ENCODE measurements at places on chromosomes 4 and X.

DNA sequence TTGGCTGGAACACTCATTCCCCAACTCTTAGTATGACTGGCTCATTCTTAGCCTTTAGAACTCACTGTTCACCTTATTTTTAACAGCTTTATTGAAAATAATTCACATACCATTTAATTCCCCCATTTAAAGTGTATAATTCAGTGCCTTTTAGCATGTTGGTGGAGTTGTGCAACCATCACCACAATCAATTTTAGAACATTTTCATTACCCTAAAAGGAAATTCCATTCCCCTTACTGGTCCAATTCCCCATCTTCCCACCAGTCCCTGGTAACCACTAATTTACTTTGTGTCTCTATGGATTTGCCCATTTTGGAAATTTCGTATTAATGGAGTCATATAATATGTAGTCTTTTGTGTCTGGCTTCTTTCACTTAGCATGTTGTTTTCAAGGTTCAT is 19.7 kb downstream of the NHSL2 start:
- DNase-seq: no peak

DNA sequence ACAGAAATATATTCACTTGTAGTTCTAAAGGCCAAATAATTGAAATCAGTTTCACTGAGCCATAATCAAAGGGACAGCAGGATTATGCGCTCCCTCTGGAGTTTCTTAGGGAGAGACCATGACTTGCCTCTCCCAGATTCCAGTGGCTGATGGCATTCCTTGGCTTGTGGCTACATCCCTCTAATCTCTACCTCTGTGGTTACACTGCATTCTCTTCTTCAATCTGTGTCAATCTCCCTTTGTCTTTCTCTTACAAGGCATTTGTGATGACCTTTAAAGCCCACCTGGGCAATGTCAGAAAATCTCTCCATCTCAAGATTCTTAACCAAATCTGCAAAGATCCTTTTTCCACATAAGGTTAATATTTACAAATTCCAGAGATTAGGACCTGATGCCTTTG is 260.2 kb downstream of the UNC5C start:
- DNase-seq: no peak

DNA sequence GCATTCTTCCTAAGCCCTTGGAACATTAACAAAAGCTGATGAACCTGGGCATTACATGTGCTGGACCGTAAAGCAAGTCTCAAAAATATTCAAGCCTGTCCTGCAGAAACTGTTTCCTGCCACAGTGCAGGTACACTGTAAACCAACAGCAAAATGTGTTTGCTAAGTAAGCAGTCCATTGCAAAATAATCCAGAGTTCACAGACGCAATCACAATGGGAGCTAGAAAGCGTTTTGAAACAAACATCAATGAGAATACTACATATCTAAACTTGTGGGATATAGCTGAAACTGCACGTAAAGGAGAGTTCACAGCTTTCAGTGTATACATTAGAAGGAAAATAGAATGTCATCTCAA is 61.6 kb downstream of the RGS12 start:
- DNase-seq: no peak

- DNase-seq: no peak
Observed at GRCh38 chrX:6374556-6374955, 145.9 kb upstream of the NLGN4X start.

GRCh38 chr4:147343692-147344091 is 137.2 kb upstream of the EDNRA start:
- DNase-seq: no peak

DNA sequence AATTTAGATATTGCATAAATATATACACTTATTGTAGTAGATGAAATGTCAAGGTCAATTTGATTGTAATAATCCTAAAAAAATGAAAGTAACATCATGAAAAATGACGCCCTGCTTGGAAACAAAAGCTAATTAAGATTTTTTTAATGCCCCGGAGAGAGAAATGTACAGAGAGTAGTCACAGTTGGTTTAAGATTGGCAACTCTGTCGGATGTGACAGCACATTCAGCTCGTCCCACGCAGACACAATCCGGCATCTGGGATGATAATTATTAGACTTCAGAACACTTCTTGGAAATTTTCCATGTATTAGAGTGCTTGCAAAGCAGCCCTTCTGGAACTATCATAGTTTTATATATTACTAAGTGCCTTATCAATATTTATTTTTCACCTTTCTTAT is 478.0 kb downstream of the PDHA2 start:
- DNase-seq: no peak

DNA sequence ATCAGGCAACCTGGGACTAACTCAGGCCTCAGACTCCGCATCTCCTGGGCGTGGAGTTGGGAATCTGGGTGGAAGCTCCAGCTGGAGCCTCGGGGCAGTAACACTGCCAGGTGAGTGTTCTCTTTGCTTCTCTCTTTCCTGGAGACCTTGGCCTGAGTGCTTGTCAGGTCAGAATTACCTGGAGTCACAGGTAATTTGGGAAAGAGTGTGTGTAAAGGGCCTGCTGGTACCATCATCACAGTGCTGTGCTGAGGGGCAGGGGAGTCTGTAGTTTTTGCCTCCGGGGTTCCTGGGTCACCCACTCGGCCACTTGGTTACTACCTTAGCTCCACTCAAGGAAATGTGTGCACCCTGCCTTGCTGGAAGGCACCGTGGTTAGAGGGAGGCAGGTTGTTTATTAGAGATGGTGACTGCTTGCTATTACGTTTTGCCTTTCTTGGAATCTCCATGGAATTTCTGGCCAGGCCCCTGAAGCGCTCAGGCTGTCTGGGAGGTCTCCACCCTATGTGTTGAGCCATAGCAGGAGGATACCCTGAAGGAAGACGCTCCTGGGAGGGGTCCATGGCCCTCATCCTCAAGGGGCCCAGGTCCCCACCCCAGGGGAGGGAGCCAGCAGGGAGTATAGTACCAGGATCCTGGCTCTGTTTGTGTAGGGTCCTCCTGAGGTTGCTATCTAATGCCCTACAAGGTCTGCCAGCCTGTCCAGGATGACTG is 2.9 kb downstream of the GPR78 start:
- DNase-seq: no peak

DNA sequence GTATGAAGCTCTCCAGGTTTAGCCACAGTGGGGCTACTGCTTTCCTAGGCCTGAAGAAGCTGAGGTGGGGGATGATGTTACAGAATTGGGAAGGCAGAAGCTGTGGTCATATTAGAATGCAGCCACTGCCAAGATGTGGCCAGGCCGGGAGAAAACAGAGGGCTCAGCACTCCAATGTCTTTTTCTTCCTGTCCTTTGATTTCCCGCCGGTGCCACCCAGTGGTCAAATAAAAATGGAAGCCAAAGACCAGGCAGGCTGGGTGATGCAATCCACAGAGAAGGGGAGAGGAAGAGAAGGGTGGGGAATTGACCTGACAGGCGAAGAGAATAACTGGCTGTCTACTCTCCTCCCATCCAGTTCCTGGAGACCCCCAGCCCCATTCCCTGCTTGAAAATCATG is 94.9 kb upstream of the SHISA3 start:
- no peak for DNase-seq

DNA sequence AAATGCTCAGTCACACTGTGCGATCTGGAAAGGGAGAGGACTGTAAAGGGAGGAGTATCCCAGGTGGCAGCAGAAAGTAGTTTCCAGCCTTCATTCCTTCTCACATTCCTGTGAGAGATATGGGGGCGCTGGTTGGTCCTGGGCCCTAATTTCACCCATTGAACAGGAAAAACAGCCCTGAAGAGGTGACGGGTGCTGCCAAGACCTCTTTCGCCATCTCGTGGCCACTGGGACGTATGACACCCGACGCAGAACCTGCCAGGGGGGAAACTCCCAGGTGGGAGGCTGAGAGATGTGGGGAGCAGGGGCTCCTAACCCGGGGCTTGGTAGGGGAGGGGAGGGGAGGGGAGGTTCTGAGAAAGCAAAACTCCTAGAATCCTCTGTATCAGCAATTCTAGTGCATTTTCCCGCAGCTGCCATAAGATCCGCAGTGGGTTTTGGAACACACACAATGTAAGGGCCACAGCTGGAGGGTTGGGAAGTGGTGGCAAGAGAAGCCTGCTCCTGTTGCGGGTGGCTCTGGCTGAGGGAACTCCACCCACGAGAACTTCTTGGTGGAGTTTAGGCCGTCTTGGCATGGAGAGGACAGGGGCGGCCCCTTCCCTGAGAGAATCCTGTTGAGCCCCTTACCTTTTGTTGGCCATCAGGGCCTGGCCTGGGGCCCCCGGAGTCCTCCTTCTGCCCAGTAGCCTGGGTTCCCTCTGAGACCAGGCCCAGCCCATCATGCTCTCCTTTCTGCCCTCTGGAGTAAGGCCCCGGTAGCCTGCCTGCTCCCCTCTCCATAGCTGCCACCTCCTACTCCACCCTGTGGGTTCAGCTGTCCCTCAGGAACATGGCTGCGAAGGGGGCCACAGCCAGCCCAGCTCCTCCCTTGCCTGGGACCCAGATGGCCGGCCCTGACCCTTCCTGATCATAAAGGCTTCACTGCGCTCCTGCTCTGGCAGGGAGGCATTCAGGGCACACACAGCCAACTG is 134.1 kb downstream of the OR13H1 start:
- DNase-seq: no peak

- DNase-seq: no peak
Observed at GRCh38 chrX:125006704-125007103, 313.0 kb upstream of the TEX13C start.

- DNase-seq: no peak
Observed at GRCh38 chrX:136202889-136203288, 48.3 kb downstream of the MAP7D3 start.

DNA sequence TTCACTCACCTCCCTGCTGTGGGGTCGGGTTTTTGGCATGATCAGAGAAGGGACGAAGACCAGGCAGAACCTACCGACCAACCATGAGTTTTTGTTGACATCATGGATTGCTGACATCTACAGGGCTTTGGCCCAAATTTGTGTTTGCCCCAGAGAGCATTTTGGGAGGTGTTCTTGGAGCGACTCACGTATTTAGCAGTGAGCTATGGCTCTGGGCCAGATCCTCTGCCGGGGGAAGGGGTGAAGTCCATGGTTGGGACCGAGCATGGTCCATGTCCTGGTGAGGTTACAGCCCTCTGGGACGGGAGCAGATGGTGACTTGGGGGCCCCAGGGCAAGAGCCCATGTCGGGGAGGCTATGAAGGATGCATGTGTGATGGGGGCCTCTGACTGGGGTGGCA is 17.4 kb downstream of the SORCS2 start:
- DNase-seq: no peak

DNA sequence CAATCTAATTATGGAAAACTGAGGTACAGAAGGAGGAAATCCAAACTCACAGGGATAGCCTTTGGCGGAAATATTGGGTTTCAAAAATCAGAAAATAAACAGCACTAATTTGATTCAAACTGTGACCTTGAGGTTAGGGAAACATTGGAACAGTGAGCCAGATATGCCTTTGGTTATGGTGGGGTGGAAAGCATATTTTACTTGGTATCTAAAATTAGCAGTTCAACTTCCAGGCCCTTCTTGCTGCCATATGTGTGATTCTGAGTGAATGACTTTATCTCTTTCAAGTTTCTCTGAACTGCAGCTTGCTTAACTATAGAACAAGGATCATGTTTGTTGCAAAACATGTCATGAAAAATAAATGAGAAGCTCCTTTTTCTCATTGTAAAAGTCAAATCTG is 240.9 kb upstream of the VEGFC start:
- DNase-seq: no peak

GRCh38 chr4:139889901-139890300 is 224.3 kb downstream of the MGST2 start:
- no peak for DNase-seq

GRCh38 chr4:103634236-103634635 is 85.5 kb downstream of the TACR3 start:
- DNase-seq: no peak

- DNase-seq: no peak
Observed at GRCh38 chr4:1293991-1294390, 4.3 kb downstream of the MAEA start.

- DNase-seq: no peak
Observed at GRCh38 chr4:87805971-87806370, 6.6 kb downstream of the IBSP start.

- no peak for DNase-seq
Observed at GRCh38 chrX:13545726-13546125, 23.7 kb upstream of the EGFL6 start.

DNA sequence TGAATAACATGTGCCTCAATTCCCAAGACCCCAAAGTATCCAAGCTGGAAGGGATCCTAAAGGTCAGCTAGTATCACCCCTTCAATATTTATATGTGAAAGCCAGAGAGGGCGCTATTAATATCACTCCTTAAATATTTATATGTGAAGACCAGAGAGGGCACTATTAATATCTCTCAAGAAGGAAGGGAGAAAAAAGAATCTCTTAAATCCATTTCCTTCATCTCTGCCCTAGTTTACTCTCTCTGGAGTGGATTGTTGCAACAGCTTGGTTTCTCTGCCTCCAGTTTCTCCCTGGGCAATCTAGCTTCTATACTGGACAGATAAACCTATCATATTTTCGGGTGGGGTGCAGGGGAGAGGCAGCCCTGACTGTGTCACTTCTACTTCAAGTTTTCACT is 31.6 kb upstream of the MSN start:
- DNase-seq: no peak

Measured in left ventricle myocardium inferior (tissue), 1 donor.